ENCODE measurements at places on chromosomes 4 and X.

- H3K27ac ChIP-seq, result no peak overlapping the region
- no peaks in the 10 kb centered on the region for H3K36me3 ChIP-seq
- no peaks in the 10 kb centered on the region for H3K27me3 ChIP-seq
- no peak overlapping the region for H3K4me3 ChIP-seq
These were observed 224.6 kb downstream of the IL15 start for GRCh38 chr4:141860974-141861373.

DNA sequence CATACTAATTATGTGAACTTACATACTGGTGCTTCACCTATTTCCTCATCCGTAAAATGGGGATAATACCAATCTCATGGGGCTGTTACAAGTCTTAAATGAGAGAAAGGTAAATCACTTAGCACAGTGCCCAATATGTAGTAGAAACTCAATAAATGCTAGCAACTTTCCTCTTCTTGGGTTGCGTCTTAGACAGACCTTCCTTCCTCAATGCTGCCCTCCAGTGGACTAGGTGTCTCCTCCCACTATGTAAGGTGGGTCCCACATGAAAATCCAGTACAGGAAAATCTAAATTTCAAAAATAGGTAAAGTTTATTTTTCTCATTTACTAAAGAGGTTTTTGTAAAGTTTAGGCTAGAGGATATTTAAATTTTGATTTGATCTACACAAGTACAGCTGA lies 20.6 kb downstream of the ZDHHC9 start:
- H3K27ac ChIP-seq, result no peak overlapping the region
- no peaks in the 10 kb centered on the region for H3K27me3 ChIP-seq
- no peaks in the 10 kb centered on the region for H3K4me1 ChIP-seq
- H3K4me3 ChIP-seq, result no peak overlapping the region

DNA sequence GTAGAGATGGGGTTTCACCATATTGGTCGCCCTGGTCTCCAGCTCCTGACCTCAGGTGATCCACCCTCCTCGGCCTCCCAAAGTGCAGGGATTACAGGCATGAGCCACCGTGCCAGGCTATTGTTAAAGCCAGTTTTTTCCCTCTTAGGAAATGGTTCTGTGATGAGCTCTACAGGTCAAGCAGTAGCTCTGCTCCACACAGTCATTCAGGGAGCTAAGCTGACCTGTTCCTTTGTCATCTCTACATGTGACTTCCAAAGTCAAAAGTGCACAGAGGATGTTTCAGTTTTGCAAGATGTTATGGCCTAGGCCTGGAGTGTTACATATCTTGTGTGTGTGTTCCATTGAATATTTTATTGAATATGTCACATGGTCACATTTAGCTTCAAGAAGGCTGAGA lies 11.4 kb downstream of the MCUB start:
- no peaks in the 10 kb centered on the region for H3K4me1 ChIP-seq
- H3K27ac ChIP-seq, result no peak overlapping the region
- no peak overlapping the region for H3K4me3 ChIP-seq
- no peaks in the 10 kb centered on the region for H3K36me3 ChIP-seq
- no peaks in the 10 kb centered on the region for H3K27me3 ChIP-seq

DNA sequence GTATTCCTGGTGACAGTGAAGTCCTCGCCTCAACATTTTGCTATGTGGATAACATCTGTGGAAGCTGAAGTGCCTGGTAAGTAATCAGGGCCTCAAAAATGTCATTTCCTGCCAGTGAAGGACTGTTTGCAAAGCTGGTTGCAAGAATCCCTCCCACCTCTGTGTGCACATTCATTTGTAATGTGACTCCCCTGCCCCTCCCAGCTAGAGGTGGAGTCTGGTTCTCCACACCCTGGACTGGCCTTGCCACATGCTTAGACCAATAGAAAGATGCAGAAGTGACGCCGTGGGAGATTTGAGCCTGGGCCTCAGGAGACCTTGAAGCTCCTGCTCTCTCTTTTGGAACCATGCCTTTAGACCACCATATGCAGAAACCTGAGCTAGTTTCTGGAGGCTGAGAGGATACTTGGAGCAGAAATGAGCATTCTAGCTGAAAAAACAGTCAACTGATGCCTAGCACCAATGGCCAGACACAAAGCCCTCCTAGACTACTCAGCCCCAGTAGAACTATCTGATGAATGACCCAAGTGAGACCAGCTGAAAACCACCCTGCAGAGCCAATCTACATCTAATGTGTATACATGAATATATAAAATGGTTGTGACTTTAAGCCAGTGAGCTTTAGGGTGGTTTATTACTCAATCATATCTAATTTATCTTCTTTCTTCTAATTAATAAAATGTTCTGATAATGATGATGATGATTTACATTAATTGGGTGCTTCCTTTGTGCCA lies 47.8 kb upstream of the CRMP1 start:
- no peaks in the 10 kb centered on the region for H3K27me3 ChIP-seq
- H3K4me3 ChIP-seq, result no peak overlapping the region
- DNase-seq, result no peak
- H3K36me3 ChIP-seq, result no peaks in the 10 kb centered on the region

GRCh38 chr4:1833307-1834046 lies 22.5 kb downstream of the LETM1 start:
- H3K4me3 ChIP-seq, result no peak overlapping the region
- no peaks in the 10 kb centered on the region for H3K36me3 ChIP-seq
- H3K27ac ChIP-seq, result no peak overlapping the region
- DNase-seq, result no peak
- H3K4me1 ChIP-seq, result no peaks in the 10 kb centered on the region
- H3K27me3 ChIP-seq, result no peaks in the 10 kb centered on the region

DNA sequence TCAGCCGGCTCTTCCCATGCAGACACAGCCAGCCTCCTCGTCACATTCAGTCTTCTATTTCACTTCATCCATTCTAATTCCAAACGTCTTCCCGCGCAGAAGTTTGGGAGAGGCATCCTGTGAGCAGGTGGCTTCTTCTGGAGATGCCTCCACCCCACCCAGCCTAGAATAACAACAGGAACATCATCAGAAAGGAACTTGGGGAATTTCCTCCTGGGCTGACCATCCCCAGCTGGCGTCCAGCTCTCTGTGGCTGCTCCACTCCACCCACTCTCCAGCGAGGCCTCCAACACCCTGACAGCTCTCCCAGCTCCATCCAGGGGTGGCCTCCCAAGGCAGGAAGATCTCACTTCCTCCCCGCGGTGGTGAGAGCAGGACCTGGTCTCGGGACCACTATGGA lies 5.5 kb upstream of the C4orf50 start:
- no peaks in the 10 kb centered on the region for H3K4me1 ChIP-seq
- H3K36me3 ChIP-seq, result no peaks in the 10 kb centered on the region
- no peak overlapping the region for H3K27ac ChIP-seq
- DNase-seq, result no peak
- H3K4me3 ChIP-seq, result no peak overlapping the region
- H3K27me3 ChIP-seq, result no peaks in the 10 kb centered on the region

- no peak overlapping the region for H3K27ac ChIP-seq
- DNase-seq, result no peak
- no peak overlapping the region for H3K4me3 ChIP-seq
These were observed 37.4 kb upstream of the SMIM10L2A start for GRCh38 chrX:135384161-135384836.
